ENCODE measurements at places on chromosomes 16 and 17. TPM values are rescaled to one million over a fixed set of nuclear protein-coding genes. Genes with fewer than 3 reads are reported as not detected.
A peak's percentile ranks its signal among the peaks of the same experiment; 100 is the strongest.

DNA sequence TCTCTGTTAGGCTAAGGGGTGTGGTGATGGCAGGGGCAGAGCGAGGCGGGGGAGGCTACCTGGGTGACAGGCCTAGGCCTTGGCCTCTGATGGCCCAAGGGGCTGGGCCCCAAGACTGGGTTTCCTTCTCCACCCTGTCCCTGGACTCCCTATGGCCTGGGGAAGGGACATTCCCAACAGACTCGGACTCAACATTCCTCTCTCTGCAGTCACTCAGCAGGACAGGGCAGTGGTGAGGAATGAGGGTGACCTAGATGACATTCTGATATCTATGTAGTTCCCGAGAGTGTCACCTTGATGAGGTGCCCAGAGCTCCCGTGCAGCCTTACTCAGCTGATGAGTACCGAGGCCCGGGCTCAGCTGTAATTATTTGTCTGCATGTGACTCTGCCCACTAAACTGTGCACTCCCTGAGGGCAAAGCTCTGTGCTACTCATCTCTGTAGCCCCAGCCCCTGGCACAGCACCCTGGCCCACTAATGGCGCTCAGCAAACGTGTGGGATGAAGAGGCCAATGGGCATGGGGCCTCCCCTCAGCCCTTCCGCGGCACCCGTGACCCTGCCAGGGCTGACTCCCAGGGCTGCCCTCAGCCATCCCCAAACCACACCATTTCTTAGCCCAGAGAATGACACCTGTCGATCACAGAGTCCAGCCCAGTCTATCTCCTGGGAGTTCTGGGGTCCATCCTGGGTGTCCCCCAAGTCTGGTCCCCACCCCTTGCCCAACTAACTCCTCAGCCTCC, 2.2 kb downstream of the PLCD3 start:
- no peak for DNase-seq

DNA sequence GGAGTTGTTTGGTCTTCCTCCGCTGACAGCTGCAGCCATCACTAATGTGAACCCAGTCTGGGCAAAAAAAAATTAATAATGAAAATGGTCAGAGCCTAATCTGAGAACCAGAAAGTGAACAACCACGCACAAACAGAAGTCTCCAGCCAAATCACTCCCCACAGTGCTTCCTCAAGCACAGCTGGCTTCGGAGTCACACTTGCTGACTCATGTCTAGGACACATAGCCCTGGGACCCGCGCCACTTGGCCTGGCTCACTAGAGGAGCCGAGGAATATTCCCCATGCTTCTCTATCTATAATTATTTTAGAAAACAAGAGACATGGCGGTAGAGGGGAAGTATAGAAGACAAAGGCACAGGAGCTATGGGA, 109.1 kb downstream of the ZFHX3 start:
- peak; percentile 84 for DNase-seq

Gene TMEM114
- not detected for total RNA-seq

Gene TBC1D3H
- not detected for total RNA-seq

Gene INCA1
- 1.1 TPM for total RNA-seq

Gene NT5C3B
- 36.3 TPM for total RNA-seq

Data from ureter (tissue), 1 donor.